ENCODE measurements at places on chromosomes 13 and 19.
A peak's percentile ranks its signal among the peaks of the same experiment; 100 is the strongest.

- DNase-seq: no peak
These were observed 4.2 kb downstream of the NRTN start for GRCh38 chr19:5809053-5809452.

- no peak for DNase-seq
These were observed 542 bp downstream of the CACNG7 start for GRCh38 chr19:53909471-53910169.

DNA sequence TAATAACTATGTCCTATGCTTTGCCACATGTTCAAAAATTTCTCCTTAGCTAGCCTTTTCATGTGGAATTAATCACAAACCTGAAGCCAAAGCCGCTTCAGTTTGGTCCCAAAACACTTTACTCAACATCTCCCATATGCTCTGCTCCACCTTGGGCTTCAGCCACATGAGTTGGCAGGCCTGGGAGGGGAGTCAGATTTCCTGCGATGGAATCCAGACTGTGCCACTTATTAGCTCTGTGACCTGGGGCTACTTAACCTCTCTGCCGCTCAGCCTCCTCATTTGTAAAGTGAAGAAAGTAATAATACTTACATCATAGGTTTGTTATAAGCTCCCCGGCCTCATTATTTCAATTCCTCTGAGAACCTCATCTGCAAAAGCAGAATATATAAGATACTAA, 272.0 kb downstream of the LMO7 start:
- DNase-seq: no peak

- no peak for DNase-seq
These were observed 379.9 kb downstream of the LIG4 start for GRCh38 chr13:107835339-107836018.

DNA sequence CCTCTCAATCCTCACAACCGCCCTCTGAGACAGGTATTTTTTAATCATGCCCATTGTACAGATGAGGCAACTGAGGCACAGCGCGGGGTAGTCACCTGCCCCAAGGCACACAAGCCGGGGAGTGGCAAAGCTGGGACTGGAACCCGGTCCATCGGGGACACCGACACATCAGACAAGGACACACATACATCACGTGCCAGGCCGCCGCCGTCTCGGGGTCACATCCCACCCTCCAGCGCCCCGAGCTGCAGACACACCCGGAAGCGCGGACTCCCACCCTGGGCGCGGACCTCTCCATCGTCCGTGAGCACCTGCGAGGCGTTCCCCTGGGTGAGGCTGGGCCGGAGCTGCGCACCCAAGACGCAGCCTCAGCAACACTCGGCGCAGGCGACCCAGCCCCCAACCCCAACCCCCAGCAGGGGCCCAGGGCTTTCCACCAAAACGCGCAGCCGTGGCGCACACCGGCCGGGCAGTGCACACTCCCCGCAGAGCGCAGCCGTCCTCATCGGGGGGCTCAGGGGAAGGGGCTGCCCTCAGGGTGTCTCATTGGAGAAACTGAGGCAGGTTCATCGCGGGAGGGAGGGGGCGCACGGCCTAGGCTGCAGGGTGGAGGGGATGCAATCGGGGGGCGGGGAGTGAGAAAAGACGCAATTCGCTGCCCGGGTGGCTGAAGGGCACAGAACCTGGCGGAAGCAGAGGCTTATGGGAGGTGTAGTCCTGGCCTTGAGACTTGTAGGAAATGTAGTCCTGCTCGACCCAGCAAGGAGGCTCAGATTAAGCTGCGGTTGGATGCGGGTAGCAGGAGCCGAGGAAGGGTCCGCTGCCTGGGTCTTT, 1.9 kb upstream of the LMTK3 start:
- DNase-seq: peak; percentile 48

DNA sequence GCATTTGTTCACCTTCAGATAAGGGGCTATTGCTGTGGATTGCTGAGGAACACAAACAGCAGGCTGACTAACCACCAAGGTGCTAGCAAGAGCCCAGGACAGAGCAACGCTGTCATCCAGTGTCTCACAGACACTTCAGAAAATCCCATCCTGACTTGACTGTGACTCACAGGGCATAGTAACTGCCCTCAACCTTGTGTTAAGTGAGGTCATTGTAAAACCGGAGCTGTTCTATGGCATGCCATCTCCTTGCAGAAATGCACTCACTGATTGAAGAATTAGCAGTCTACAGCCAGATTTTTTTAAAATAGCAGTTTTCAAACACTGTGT, 51.1 kb downstream of the TNFRSF19 start:
- no peak for DNase-seq

- DNase-seq: no peak
These were observed 98.8 kb downstream of the CRYL1 start for GRCh38 chr13:20426766-20427448.

GRCh38 chr13:105165449-105166125, 1369.9 kb downstream of the EFNB2 start:
- no peak for DNase-seq

DNA sequence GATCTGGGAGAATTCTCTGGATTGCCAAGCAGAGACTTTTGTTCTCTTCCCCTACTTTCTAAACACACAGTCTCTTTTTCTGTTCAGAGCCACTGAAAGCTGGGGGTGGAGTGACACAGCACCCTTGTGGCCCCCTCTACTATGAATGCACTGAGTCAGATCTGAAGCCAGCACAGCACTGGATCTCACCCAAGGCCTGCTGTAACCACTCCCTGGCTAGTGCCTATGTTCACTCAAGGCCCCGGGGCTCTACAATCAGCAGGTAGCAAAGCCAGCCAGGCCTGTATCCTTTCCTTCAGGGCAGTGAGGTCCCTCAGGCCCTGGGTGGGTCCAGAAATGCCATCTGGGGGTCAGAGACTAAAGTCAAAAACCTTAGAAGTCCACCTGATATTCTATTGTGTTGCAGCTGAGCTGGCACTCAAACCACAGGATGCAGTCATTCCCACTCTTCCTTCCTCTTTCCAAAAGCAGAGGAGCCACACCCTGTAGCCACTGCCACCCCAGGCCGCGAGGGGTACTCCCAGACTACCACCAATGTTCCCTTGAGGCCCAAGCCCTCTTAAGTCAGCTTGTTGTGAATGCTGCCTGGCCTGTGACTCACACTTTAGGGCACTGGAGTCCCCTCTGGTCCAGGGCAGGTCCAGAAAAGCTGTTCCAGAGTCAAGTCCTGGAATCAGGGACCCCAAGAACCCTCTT, 110.1 kb upstream of the RXFP2 start:
- no peak for DNase-seq

DNA sequence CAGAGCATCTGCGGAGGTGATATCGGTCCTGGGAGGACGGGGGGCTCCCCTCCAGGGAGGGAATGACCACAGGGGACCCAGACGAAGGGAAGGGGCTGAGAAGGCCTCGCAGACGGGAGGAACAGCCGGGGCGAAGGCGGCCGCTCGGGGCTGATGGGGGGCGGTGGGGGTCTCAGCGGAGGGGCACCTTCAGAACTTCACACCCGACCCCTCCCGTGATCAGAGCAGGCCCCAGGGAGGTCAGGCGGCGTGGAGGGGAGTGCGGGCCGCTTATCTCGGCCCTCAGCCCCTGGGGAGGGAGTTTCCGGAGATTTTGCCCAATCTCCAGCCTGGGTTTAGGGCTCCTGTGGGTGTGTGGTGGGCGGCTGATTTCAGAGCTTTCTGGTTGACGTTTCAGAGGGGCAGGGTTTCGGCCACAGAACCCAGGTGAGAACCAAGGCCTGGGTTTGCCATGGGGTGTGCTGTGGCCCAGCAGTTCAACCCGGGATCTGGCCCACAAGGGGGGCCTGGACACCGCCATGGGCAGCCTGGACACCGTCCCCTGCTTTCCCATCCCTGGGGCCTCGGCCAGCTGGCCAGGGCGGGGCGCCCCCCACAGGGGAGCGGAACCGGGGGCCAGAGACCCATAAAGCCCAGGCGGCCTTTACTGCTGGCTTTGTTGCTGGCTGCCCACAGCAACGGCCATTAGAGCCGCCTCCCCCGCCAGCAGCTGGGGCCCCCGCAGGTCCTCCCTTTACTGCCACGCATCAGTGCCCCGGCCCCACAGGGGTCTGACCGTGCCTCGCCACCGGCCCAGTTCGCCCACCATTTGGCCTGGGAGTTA, 29.0 kb downstream of the ARID3A start:
- no peak for DNase-seq

GRCh38 chr19:19610376-19611202, 7.9 kb downstream of the PBX4 start:
- no peak for DNase-seq

DNA sequence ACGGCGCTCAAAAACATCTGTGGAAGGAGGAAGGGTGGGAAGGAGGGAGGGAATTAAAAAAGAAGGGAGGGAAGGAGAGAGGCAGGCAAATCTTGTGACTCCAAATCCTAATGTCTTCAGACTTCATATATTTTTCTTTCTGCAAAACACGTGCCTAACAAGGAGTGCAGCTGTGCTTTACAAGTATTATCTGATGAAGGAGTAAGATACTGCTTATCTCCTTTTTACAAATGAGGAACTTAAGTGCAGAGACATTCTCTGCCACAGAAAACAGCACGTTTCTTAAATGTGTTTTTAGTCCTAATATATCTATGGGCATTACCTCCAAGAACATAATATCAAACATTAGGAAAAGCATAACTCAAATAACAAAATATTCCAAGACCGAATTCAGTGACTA, 6.5 kb downstream of the FLT3 start:
- no peak for DNase-seq

DNA sequence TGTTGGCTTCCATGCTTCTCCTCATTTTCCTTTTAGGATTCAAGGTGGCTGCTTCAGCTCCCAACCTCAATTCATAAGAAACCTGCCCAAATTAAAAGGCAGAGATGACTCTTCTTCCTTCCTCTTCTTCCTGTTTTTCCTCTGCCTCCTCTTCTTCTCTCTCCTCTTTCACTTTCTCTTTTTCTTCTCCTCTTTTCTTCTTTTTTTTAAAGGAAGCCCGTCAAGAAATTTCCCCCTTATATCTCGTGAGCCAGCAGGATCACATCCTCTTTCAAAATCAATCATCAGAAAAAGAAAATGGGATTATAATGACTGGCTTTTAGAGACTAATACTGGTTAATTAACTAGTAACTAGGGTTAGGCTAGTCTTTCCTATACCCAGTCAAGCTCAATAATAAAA, 220.3 kb downstream of the NBEA start:
- no peak for DNase-seq

GRCh38 chr19:17264641-17264979, at the start of gene USHBP1:
TSS of gene USHBP1 (minus strand) at chr19:17264745. CDS start at chr19:17264299, 446 bp downstream.
- DNase-seq: no peak

DNA sequence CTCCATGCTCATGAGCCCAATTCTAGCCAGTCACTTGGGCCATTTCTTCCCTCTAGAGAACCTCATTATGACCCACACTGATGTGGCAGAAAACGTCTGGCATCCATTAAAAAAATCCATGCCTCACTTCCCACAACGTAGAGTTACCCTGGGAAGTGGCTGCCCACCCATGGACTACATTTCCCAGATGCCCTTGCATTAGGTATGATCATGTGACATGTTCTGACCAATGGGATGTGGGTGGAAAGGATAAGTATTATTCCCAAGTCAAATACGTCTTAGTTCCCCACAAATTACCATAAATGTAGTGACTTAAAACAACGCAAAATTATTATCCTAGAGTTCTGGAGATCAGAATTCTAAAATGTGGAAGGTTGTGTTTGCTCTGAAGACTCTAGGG, 47.9 kb upstream of the ZNRF4 start:
- DNase-seq: no peak

GRCh38 chr13:72692884-72693514, 34.4 kb downstream of the MZT1 start:
- DNase-seq: no peak

GRCh38 chr13:92224052-92224821, 825.8 kb downstream of the GPC5 start:
- no peak for DNase-seq

DNA sequence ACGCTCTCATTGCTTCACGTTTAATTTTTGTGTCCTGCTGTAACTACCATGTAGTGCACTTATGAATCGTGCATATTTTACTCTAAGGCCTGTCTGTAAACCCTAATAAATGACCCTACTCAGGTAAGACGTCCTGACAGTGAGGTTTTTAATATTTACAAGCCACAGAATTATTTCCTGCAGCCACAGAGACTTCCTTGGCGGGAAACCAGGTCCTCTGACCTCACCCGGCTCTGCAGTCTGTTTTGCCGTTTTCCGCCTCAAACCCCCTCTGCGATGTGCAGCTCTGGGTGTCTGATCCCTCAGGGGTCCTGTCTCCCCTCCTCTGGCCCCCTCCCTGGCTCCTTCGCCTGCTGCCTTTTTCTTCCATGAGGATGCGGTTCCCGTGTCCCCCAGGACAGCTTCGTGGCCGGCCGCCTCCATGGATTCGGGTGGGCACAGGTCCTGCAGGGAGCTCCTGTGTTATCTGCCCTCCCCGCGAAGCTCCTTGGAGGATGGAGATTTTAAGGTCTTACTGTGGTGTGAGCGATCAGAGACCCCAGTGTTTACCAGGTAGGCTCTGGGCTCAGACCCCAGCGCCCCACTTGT, 66.3 kb downstream of the MCF2L start:
- DNase-seq: no peak

DNA sequence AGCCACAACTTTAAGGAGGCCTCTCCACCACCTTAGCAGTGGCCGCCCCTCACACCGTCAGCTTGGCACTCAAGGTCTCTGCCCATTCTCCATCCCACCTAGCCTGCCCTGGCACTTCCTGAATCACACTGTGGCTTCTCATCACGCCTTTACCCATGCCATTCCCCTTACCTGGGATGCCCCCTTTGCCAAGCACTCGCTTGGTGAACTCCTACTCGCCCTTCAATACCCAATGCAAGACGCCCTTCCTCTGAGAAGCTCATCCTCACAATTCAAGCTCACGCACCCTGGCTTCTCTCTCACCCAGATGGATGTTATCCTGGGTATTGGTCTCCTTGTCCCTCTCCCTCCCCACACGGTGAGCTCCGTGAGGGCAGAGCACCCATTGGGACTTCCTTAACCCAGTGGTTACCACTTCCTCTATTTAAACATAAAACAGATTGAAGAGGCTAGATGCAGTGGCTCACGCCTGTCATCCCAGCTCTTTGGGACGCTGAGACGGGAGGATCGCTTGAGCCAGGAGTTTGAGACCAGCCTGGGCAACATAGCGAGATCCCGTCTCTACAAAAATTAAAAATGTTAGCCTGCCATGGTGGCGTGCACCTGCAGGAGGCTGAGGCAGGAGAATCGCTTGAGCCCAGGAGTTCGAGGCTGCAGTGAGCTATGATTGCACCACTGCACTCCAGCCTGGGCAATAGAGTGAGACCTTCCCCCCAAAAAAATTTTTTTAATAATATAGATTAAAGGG, 12.6 kb upstream of the SHD start:
- no peak for DNase-seq

GRCh38 chr19:12670159-12670928, 3.7 kb downstream of the WDR83 start:
- DNase-seq: no peak

DNA sequence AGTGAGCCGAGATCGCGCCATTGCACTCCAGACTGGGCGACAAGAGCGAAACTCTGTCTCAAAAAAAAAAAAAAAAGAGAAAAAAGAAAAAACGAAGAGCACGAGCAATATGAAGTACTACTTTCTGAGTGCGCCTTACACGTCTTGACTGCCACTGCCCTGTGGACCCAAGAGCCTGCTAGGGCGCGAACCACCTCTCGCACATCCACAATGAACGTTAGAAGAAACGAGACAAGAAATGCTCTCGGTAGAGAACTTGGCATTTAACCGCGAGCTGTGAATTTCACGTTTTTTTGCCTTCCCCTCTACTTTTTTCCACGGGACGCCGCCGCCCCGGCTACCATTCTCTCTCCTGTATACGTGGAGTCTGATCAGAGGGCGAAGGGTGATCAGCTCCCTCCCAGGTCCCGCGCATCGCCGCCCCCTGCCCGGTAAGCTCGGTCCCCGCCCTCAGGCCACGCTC, 454 bp downstream of the TIMM44 start:
- no peak for DNase-seq
